ENCODE measurements at places on chromosomes 7 and 10.

DNA sequence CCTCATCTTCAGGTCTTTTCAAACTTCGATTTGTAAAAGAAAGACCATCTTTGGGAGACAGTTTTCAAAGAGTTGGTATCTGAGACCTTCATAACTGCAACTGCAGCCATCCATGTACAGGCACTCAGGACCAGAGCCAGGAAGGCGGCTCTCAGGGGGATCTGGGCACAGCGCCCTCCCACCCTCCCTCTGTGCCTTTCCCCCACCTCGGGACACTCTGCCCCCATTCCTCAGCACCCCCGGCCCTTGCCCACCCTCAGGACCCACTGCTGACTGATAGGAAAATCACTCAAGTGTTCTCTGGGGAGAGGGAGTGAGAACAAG lies 143.6 kb downstream of the CUBN start:
- no peak for DNase-seq

GRCh38 chr10:23075672-23076071 lies 19.7 kb upstream of the MSRB2 start:
- no peak for DNase-seq

DNA sequence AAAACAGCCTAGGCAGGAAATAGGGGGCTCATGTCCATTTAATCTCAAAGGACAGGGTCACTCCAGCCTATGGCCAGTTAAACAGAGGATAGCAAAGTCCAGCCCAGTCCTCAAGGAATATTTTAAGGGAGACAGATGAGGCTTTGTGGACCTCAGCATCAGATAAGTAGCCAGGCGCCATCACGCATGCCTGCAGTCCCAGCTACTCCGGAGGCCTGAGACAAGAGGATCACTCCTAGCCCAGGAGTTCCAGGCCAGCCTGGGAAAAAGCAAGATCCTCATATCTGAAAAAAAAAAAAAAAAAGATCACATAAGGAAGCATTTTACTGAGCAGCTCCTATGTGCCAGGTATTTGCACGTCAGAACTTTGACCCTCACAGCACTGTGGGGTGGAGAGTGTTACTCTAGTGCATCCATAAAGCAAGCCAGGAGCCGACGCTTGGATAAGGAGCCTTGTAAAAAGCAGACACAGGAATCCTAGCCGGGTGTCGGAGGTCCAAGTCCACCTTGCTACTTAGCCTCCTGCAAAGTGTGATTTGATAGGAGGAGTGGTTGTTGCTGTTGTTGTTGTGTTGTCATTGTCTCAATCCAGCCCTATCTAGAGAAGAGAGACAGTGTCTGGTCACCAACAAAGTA lies 61.8 kb upstream of the DOCK1 start:
- no peak for DNase-seq

DNA sequence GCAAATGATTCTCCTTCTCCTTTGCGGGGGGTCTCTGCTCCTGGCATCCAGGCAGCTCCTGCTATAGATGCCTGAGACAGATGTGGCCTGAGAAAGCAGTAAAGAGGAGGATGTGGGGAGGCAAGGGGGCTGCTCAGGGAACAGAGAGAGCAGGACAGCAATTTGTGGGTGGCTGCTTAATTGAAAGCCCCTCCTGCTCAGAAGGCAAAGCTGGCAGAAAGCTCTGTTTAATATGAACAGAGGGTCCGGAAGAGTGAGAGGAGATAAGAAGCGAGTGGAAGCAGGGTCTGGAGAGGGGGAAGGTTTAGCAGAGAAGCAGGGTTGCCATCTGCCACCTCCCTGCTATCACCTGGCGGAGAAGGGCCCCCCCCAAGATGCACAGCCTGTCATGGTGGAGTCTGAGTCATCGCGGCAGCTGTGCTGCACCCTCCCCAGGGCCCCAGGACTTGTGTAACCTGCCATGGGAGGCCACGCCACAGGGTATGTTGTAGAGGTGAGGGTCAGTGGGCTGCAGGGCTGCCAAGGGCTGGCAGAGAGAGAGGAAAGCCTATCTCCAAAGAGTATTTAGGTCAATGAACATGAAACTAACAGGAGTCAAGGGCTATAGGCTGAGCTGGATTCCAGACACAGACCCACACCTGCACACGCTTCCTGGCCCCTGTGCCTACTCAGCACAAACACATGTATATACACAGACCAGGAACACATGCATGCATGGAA lies 1109.8 kb upstream of the AUTS2 start:
- DNase-seq, result no peak

DNA sequence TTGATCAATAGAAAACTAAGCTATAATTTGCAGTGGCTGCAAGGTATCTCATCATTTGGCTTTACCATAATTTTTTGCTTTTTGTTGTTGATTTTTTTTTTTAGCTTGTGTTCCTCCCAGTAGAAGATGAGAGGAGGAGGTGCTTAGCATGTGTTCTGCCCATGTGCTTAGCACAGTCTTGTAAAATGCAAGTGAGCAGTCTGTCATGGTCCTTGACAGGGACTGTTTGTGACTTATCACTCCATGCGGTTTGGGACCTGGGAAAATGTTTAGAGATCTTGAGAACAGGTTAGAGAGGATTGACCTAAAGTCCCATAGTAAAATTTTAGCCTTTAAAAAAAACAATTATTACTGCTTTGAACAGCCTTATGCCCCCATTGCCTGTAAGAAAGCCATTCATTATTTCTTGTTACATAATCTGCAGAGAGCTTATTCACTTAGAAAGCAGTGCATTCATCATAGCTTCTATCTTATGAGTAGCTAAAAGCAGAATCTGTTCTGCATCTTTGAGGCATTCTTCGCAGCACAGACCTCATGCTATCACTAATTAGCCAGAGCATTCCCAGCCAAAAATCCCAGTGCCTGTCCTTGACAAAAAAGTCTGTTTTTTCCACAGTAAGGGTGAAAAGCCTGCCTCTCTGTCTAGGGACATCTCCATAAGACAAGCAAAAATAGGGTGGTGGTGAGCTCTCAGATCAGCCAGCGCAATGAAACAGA lies 748.7 kb upstream of the GALNT17 start:
- DNase-seq, result no peak

GRCh38 chr7:51256209-51256781 lies 60.3 kb downstream of the COBL start:
- DNase-seq, result no peak

GRCh38 chr7:32507414-32507813 lies 12.1 kb downstream of the AVL9 start:
- no peak for DNase-seq

GRCh38 chr7:107007892-107008287 lies 36.6 kb upstream of the PRKAR2B start:
- DNase-seq, result no peak

GRCh38 chr7:18414885-18415284 lies 80.7 kb upstream of the HDAC9 start:
- no peak for DNase-seq

- no peak for DNase-seq
Observed at GRCh38 chr10:129660569-129660968, 193.5 kb downstream of the MGMT start.

GRCh38 chr10:129418496-129419225 lies 48.4 kb upstream of the MGMT start:
- no peak for DNase-seq

GRCh38 chr7:159105832-159106811 lies 38.5 kb downstream of the VIPR2 start:
- DNase-seq, result no peak

GRCh38 chr7:24896031-24896501 lies 83.9 kb downstream of the OSBPL3 start:
- no peak for DNase-seq

GRCh38 chr7:3575753-3576531 lies 274.9 kb downstream of the SDK1 start:
- no peak for DNase-seq

GRCh38 chr10:100019787-100020141 lies 10.0 kb upstream of the DNMBP start:
- DNase-seq, result no peak

DNA sequence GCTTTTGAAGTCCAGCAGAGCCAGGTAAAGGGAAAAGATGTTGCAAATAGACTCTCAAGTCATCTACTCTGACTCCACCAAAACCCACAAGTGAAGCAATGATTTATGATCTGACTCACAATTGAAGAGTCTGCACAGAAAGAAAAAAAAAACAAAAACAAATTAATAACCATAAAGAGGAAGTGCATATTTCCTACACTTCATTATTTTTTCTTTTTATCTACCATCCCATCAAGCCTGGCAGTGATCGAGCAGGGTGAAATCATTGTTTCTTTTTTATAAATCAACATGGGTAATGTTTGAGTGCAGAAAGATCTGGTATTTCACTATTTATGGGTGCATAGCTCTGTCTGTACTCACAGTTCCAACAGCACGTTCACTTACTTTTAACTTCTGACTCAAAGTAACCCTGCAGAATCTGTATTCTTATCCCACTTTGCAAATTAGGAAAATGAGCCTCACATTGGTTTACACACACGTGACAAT lies 829.0 kb downstream of the TNS3 start:
- no peak for DNase-seq

- no peak for DNase-seq
Observed at GRCh38 chr10:110349831-110350230, 45.1 kb upstream of the SMNDC1 start.

- no peak for DNase-seq
Observed at GRCh38 chr7:17485904-17486303, 187.5 kb downstream of the AHR start.

GRCh38 chr7:50560865-50561351 lies 4.3 kb downstream of the DDC start:
- DNase-seq, result no peak

All from stimulated activated CD8-positive, alpha-beta memory T cell treated with anti-CD3 and anti-CD28 coated beads, Interleukin-7, amount 100 ng/mL, for 24 hours (primary cell).